ENCODE measurements at places on chromosomes 1 and 21. TPM values are rescaled to one million over a fixed set of nuclear protein-coding genes. Genes with fewer than 3 reads are reported as not detected.
A peak's percentile ranks its signal among the peaks of the same experiment; 100 is the strongest.

DNA sequence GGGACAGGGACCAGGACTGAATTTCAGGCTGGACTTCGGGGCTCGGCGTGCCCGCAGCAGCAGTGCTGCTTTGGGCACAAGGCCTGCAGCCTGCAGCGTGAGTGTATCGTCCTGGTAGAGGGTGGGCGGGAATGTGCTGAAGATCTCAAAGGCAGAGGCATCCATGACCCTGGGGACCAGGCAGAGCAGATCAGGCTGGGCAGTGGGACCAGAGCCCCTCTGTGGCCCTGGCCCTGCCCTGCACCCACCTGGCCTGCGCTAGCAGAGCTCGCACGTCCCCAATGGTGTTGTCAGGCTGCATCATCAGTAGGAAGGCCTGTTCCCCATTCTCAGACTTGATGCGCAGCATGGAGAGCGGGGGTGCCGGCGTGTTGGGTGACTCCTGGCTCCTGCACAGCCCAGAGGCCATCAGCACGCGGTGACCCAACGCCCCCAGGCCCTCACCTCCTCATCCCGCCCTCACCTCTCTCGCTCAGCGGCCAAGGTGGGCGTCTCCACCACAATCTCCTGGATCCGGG is 2.6 kb downstream of the SH3BGRL3 start:
- no peak for DNase-seq

Gene SLC25A34
- 5.7 TPM for total RNA-seq

Gene ST6GALNAC5
- 32.9 TPM for total RNA-seq

GRCh38 chr1:24955161-24955560 is 25.1 kb upstream of the RUNX3 start:
- no peak for DNase-seq

DNA sequence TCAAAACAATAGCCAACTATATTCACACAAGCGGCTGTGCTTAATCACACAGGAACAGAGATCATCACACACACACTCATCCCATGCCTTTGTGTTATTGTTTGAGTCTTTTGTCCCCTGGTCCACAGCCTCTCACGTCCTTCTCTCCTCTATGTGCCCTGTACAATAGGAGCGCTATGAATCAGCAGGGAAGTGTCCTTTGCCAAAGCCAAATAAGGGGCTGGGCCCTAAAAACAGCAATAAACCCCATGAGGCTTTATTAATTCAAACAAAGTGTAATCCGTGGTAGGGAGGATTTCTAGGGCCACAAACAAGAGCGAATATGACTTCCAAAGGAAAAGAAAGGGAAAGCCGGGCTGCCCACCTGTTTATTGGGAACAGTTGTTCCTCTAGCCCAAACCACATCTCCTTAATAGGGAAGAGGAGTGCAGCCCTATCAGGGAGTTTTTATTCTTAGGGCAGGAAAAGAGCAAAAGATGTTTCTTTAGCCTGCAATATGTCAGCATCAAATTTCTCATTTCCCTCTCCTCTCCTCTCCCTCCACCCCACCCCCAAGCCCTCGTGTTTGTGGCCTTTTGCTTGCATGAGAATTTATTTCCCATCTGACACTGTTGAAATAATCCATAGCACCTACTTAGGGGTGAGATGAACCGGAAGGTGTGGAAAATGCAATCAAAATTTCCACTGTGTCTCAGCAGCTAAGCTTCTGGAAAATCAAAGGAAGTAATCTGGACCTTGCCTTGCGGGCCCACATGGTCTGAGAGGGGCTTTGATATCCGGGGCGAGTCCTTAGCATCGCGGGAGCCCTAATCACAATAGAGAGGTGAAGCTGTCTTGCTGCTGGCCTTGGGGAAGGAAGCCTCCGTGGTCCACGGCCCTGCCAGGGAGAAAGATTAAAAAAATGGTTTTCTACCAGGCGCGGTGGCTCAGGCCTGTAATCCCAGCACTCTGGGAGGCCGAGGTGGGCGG is 45.3 kb upstream of the ITPKB start:
- peak; percentile 25 for DNase-seq

DNA sequence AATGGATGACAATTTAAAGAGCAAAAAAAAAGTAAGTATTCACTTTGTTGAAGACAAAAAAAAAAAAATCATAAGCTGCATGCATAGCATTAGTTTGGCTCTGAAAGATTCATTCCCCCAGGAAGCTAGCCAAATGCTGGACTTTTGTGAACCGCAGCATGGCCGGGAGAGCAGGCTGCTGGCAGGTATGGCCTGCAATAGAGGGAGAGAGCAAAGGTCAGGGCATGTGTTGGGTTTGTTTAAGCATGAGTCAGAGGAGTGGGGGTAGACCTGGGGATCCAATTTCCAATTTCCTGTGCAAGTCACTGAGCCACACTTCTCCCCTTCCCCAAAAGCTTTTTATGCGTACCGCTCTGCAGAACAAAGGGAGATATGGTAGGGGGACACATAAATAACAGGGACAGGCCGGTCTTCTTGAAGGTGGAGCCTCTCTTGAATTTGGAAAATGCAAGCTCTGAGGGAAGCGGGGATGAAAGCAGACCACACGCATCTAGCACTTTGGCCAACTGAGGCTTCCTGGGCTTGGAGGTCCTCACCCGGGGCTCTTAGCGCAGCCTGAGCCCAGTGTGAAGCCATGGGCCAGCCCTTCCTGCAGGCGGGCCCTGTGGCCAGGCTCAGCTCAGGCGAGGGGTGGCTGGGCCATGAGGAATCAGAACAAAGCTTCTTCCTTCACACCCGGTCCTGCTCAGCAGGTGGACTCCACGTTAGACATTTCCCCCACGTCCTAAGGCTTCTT is 171.1 kb downstream of the TOMM20 start:
- peak; percentile 52 for DNase-seq

GRCh38 chr1:232302376-232303221 is 327.3 kb downstream of the SIPA1L2 start:
- DNase-seq, result no peak

Gene APCS
- total RNA-seq, result not detected

GRCh38 chr1:240712014-240712731 is 100.2 kb upstream of the GREM2 start:
- DNase-seq, result no peak

- DNase-seq, result no peak
These were observed 16.9 kb downstream of the TCEANC2 start for GRCh38 chr1:54070171-54070837.

GRCh38 chr21:32886339-32886738 is 114.8 kb upstream of the PAXBP1 start:
- no peak for DNase-seq

Gene OR10Z1
- not detected for total RNA-seq

DNA sequence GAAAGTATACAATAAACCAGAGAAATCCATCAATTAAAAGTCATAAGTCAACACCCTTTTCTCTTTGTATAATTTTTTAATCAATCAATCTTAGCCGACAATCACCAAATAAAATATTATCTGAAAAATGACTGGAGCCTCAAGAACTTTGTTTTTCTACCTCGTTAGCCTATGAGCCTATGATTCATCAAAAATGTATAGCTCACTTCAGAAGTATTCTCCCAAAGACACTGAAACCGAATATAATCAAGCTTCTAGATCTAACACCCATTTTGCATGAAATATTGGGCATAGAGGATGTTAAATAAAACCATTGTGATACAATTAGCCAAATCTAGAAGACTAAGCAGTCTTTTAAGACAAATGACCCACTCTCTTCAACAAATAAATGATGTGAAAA is 17.8 kb upstream of the RSBN1 start:
- DNase-seq, result no peak

Gene TNN
- total RNA-seq, result 0.11 TPM

DNA sequence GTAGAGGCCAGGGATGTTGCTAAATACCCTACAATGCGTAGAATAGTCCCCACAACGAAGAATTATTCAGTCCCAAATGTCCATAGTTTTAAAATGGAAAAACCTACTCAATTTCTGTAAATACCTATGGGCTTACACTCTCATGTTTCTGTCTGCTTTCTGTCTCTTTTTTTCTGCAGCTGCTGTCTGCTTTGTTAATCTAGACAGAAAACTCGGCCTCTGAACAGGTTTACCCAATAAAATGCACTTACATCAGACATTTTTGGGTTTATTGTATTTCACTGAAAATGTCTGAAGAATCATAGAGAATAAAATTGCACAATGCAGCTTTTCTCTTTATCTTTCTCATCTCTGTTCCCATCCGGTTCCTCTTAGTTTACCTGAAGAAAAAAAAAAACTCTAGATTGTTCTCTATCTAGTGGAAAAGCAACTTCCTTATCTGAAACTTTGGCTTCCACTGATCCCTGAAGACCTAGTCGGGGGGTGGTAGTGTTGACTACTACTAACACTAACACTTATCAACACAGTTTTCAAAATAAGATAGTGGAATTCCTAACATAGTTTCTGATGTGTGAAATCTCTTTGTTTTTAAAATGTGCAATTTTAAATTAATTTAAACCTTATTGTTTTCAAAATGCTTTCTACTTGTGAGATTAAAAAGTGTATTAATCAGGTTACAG is 76.9 kb upstream of the CCDC190 start:
- no peak for DNase-seq

DNA sequence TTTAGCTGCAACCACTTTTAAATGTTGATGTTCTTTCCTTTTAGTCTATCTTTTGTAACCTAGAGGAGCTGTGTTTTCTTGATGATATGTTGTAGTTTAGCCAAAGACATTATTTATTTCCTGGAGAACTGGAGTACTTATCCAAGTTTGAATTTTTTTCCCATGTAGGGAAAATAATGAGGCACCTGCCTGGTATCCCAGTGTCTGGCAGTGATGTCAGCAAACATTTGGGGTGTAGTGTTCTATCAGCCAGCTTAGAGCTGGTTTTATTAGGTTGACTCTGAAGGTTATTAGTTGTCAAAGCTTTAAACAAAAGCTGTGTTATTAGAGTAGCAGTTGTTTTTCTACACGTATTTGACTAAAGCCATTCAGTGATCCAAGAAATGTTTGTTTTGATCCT is 3.2 kb downstream of the CTPS1 start:
- no peak for DNase-seq

- no peak for DNase-seq
These were observed 36.0 kb upstream of the GUCA2B start for GRCh38 chr1:42117214-42117613.

DNA sequence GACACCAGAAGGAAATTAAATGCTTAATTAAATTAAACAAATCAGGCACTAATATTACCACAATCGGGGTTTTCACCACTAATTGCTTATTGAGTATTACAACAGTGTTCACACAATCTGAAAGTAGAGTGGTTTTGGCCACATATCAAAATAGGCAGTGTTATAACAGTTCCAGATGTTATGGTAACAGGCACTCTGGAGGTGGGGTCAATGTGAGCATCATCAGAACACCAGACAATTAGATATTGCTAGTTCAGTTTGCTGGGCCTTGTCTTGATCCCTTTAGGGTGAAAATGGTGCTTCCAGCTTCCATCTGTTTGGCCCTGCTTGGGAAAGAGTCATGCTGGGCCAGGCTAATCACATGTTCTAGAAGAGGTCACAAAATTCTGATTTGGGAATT is 14.5 kb upstream of the DDAH1 start:
- DNase-seq, result no peak

Gene RC3H1
- total RNA-seq, result 5.1 TPM

DNA sequence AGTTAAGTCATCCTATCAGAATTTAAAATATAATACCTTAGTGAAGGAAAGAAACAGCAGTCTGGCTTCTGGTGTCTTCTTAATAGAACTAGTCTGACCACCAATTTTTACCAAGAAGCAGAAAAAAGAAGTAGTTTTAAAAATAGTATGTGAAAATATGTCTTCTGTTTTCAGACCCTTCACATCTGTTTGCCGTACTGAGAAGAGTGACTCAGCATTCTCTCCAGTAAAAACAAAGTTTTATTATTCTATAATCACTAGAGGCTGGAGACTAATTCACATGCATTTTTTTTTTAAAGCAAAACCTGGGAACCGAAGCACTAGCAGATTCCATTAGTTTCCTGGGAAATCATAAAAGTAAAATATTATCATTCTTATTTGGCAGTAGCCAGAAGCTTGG is 163.8 kb downstream of the COL24A1 start:
- no peak for DNase-seq

- DNase-seq, result no peak
These were observed 458.7 kb upstream of the ADAMTS5 start for GRCh38 chr21:27425574-27425973.

Gene PRKACB
- 23.7 TPM for total RNA-seq

DNA sequence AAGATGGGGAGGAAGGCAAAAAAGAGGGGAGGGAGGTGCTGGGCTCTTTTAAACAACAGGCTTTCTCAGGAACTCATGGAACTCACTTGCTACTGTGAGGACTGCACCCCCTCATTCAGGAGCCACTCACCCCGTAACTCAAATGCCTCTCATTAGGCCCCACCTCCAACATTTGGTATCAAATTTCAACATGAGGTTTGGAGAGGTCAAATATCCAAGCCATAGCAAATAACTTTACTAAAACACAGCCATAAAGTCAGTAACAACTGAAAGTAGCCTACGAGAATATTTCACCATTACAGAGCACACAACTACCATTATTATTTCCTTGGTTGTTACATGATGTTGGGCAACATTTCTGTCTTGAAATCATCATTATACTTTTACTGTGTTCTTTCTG is 13.1 kb upstream of the DMRTB1 start:
- no peak for DNase-seq

DNA sequence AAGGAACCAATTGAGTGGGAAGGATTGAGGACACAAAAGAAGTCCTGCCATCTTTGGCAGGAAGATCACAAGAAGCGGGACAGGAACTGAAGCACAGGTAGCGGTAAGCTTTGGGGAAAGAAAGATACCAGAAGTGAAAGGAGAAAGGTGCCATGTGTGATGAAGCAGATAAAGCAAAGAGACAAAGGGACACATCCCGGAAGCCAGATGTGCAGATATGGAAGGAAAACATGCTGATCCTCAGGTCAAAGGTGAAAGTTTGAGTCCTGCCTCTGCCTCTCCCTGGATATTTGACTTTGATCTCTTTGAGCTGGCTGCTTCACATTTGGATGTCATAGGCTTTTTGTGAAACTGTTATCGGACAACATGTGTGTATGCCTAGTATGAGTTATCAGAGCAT is 34.0 kb downstream of the ACP6 start:
- peak; percentile 2 for DNase-seq

Gene VAMP4
- total RNA-seq, result 3.6 TPM

DNA sequence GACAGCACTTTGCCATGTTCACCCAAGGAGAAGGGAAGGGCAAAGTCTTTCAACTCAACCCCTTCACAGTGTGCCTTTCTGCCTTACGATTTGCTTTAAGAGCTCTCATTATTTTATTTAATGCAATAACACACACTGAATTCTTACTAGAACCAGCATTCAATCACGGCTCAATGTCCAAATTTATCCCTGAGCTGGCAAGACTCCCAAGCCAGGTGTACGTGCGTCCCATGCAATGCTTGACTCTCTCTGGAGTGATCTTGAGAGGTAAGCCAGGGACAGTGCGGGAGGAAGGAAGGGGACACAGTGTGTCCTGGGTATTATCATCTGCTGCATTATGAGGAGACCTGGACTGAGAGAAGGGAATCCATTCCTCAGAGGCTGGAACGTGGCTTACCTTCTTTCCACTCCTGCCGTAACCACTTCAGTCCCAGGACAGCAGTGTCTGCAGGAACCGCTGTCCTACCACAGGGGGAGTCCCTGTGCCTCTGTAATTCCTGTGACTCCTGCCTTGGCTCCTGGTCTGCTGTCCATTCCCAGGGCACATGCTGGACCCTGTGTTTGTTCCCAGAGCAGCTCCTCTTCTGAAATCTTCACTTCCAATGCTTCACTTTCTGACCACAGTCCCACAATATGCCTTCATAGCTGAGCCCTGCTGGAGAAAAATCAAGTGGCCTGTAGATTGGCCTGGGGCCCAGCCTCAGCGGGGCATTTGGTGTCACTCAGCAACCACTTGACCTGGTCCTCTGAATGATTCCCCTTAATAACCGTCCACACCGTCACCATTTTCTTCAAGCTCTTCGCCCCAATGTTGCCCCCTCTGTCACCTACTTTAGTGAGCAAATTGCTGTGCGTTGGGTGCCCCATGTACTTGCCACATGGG is 28.6 kb upstream of the STUM start:
- DNase-seq, result no peak

Gene CHIA
- not detected for total RNA-seq

Gene PLA2G4A
- total RNA-seq, result 0.75 TPM
